ENCODE measurements at places on chromosomes 3 and 15.

GRCh38 chr15:76460871-76461270 is 124.3 kb downstream of the ISL2 start:
- no peak for DNase-seq

DNA sequence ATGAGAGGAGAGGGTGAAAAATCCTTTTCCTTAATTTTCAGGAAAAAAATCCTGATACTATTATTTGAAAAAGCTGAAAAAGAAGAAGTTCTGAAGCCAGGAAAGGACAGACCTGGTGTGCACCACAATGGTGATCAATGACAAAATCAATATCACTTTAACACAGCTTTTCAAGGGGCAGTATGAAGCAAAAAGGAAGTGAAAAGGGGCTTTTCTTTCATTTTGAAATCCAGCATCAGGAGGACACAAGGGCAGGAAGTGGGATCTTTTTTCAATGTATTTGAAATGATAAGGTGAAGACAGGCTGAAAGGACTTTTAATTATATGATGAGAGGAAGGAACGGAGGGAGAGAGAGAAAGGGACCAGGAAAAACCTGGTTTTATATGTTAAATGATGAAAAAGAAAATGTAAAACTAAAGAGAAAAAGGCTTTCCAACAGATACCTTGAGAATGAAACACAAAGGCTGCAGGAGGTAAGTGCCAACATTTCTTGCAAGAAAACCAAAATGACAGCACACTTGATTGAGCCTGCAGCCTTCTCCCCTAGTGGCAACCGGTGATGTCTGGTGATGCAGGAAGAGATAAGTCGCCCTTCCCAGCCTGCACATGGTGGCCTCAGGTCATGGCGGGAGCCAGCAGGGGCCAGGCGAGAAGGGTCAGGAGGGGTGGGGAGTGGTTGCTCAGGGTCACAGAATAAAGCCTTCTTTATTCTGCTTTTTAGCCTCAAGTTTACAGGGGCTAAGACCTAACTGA is 236.7 kb upstream of the WNT5A start:
- no peak for DNase-seq

GRCh38 chr3:67384016-67384415 is 270.4 kb downstream of the SUCLG2 start:
- no peak for DNase-seq

- DNase-seq, result no peak
Observed at GRCh38 chr3:119937229-119937628, 155.3 kb downstream of the NR1I2 start.

- no peak for DNase-seq
Observed at GRCh38 chr15:71883447-71883846, 73.1 kb downstream of the NR2E3 start.

- DNase-seq, result no peak
Observed at GRCh38 chr15:51097553-51098330, 3.0 kb upstream of the TNFAIP8L3 start.

GRCh38 chr15:74060251-74060650 is 22.1 kb downstream of the GOLGA6A start:
- no peak for DNase-seq

- no peak for DNase-seq
Observed at GRCh38 chr3:138948371-138949001, 1.5 kb downstream of the FOXL2NB start.

Data from Ammon's horn (tissue), 1 donor.